ENCODE measurements at places on chromosomes 5 and 9. TPM values are rescaled to one million over a fixed set of nuclear protein-coding genes. Genes with fewer than 3 reads are reported as not detected.

ARSI gene
- 25.3 TPM for polyA plus RNA-seq

TMED9 gene
- polyA plus RNA-seq, result 130 TPM

WHRN gene
- 9.1 TPM for polyA plus RNA-seq

RLN1 gene
- 0.77 TPM for polyA plus RNA-seq

PCDHB9 gene
- polyA plus RNA-seq, result 4.0 TPM
